MCF 10A (cell line): ENCODE measurements at places on chromosomes 1 and 21. TPM values are rescaled to one million over a fixed set of nuclear protein-coding genes. Genes with fewer than 3 reads are reported as not detected.
A peak's percentile ranks its signal among the peaks of the same experiment; 100 is the strongest.

The ESRRG gene
- 0.44 TPM in 1 of 2 replicates, not detected in the other for total RNA-seq

- no peaks in the 10 kb centered on the region for H3K27me3 ChIP-seq
- H3K4me1 ChIP-seq, result no peaks in the 10 kb centered on the region
- H3K4me3 ChIP-seq, result no peak overlapping the region
Measured at GRCh38 chr1:199585392-199585791, 442.1 kb upstream of the NR5A2 start.

DNA sequence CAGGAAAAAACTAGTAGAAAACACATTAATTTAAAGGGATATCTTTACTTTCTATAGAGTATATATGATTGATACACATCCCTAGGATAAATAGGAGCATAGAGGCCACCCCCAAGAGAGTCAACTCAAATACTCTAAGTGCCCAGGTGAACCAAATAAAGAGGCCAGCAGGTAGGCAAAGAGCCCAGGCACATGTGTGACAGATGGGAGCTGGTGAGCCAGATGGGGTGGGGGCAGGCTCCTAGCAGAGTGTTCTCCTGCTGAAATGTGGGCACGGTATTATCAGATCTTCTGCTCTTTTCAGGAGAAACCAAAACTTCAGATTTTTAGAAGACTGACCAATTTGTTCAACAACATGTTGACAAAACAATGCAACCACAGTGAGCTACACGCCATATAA is 333.4 kb upstream of the PKN2 start:
- H3K27ac ChIP-seq, result no peak overlapping the region
- H3K27me3 ChIP-seq, result no peaks in the 10 kb centered on the region
- no peaks in the 10 kb centered on the region for H3K36me3 ChIP-seq
- H3K4me3 ChIP-seq, result no peak overlapping the region
- no peak for DNase-seq

DNA sequence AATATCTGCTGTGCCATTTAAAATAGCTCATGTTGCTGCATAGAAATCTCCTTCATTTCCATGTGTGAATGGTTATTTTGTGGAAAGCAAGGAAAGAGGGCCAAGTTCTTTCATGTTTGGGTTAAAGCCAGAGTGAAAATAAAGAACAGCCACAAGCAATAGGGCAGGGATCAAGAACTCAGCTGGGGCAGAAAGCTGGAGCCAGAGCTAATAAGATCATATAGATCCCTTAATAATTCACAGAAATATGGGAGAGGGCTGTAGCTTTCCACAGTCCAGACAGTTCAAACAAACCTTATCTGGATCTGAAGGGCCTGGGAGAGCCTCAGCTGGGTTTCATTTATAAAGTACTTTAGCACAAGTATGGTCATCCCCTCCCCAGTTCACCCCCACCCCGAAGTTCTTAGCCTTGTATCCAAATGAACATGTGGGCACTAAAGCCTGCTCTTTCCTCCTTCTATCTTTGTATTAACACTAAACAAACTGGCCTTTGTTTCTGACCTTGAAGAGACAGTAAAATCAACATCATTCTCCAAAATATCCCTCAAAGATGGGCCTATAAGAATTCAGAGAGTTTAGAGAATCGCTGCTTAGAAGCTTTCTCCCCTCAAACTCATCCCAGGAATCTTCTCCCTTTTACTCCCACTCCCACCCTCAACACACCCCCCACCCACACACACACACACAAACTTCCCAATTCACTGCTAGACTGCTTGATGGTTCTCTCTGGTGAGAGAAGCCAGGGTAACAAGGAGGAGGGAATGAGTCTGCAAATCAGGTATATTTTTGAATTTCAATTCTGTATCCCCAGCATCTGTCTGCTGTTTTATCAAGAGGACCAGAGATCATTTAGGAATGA is 41.7 kb downstream of the UTP25 start:
- peak overlapping the region; percentile 98 for H3K27ac ChIP-seq
- H3K4me1 ChIP-seq, result peaks cover 65% of the 10 kb centered on the region
- no peaks in the 10 kb centered on the region for H3K27me3 ChIP-seq
- no peak overlapping the region for H3K4me3 ChIP-seq

DNA sequence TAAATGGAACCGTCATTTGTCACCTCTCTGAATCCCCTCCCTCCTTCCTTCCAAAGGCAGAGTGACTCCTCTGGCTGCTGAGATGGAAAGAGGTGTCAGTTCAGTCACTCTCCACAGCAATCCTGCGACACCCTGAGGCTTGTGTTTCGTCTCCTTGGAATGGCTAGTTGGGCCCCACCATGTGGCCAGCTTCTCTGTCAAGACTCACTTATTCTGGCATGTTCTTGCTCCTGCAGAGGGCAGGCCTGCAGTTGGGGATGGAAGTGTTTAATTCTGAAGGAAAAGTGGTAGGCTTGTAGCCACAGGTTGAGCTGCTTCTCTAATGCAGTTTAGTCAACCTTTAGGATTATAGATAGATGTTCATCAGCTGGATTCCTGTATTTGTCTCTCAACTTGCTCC is 149.6 kb downstream of the LMO4 start:
- peak; percentile 21 for DNase-seq
- H3K27me3 ChIP-seq, result no peaks in the 10 kb centered on the region
- H3K4me3 ChIP-seq, result no peak overlapping the region
- H3K4me1 ChIP-seq, result no peaks in the 10 kb centered on the region
